ENCODE measurements at places on chromosomes 7 and 10.

DNA sequence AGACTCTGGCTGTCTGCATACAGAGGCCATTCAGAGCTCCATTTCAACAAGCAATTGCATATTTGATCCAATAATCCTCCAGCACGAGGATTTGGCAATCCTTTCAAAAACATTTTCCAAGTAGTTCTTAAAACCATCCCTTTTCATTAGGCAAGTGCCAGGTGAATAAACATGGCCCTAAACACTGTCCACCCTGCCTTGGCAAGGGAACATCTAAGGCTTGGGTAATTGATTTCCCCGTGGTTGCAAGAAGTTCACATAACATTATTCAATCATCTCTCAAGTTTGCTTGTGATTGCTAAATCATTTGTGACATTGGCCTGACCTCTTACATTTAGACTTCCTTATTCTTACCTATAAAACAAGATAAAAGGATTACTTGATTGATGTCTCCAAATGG lies 175.2 kb downstream of the CTTNBP2 start:
- no peak for DNase-seq

DNA sequence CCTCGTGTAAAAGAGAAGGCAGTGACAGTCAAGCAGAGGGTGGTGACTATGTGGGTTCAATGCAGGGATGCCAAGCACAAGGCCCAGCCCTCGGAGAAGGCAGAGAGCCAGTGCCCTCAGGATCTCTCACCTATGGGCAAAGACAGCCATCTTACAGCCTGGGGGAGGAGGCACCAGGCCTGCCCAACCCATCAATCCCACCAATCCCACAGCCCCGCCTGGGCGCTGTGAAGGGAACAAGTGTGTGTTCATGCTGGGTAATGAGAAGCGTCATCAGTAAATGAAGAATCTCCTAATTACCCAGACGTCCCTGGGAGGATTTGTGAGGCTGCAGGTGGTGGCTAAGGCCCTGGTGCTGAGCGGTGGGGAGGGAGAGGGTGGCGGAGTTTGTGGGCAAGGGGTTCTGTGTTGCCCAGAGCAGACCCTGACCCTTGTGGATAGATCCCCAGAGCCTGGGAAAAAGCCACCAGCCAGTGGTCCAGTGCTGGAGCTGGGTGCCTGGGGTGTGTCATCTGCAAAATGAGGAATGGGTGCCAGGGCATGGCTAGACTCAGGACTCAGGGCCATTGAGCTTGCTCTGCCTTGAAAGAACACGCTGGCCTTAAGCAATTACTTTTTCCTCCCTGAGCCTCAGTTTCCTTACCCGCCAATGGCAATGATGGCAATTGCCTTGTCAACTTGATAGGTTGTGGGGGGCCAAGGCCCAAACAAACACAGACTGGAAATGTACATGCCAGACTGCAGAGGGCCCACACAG lies 128.1 kb upstream of the UNC5B start:
- no peak for DNase-seq

DNA sequence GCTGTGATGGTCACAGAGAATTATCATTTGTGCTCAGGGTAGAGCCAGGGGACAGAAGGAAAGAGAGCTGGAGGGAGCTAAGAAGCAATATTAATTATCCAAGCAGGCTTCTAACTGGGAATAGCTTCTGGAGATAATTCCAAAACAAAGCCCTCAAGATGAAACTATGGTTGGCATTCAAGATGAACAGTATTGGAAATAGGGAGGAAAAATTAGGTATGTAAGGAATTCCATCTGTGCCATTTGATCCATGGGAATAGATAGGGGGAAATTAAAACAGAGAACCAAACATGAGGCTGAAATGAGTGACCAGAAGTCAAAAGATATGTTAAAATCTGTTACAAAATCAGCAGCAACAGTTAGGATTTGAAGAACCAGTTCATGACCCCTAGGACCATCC lies 75.3 kb downstream of the NDUFB2 start:
- no peak for DNase-seq

GRCh38 chr7:73350306-73351068 lies 22.5 kb downstream of the FKBP6 start:
- DNase-seq = no peak

GRCh38 chr7:41869997-41870396 lies 167.1 kb upstream of the INHBA start:
- DNase-seq = no peak

Data from central memory CD4-positive, alpha-beta T cell (primary cell).